Endothelial cell of umbilical vein (primary cell): ENCODE measurements at places on chromosomes 2 and 18.

- peaks cover 6% of the 10 kb centered on the region for H3K4me1 ChIP-seq
- DNase-seq, result no peak
- H3K4me3 ChIP-seq, result no peak overlapping the region
- H3K27ac ChIP-seq, result no peak overlapping the region
- H3K36me3 ChIP-seq, result no peaks in the 10 kb centered on the region
- no peaks in the 10 kb centered on the region for H3K27me3 ChIP-seq
Measured at GRCh38 chr2:75045526-75046050, 87.1 kb downstream of the POLE4 start.

DNA sequence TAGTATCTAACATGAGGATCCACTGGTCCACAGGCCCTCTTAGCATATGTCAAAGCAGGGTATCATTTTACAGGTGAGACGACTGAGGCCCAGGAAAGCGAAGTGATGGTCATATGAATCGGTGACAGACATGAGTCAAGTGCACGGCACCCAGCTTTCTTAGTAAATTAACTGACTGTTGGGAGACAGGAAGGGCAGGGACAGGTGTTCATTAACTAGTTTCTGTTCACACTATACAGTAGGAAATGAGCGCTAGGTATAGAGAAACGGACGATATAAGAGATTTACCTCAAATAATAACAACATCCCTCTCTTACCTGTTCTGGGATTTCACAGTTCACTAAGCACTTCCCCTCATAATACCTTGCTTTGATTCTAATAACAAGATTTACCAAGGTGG is 1.7 kb upstream of the SMARCAL1 start:
- no peak for DNase-seq
- H3K4me3 ChIP-seq, result no peak overlapping the region
- peaks cover 6% of the 10 kb centered on the region for H3K36me3 ChIP-seq
- no peaks in the 10 kb centered on the region for H3K27me3 ChIP-seq
- H3K27ac ChIP-seq, result no peak overlapping the region

GRCh38 chr2:96305979-96306308 is 598 bp upstream of the SNRNP200 start:
- no peak for DNase-seq
- peak overlapping the region; percentile 63 for H3K27ac ChIP-seq
- no peaks in the 10 kb centered on the region for H3K27me3 ChIP-seq
- peak overlapping the region; percentile 60 for H3K4me3 ChIP-seq

DNA sequence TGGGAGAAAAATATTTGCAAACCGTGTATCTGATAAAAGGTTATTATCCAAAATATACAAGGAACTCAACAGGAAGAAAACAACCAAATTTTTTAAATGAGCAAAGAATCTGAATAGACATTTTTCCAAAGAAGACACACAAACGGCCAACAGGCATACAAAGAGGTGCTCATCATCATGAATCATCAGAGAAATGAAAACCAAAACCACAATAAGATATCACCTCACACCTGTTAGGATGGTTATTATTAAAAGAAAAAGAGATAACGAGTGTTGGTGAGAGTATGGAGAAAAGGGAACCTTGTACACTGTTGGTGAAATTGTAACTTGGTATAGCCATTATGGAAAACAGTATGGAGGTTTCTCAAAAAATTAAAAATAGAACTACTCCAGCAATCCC is 463.3 kb downstream of the IRS1 start:
- no peak overlapping the region for H3K27ac ChIP-seq
- H3K4me3 ChIP-seq, result no peak overlapping the region
- H3K27me3 ChIP-seq, result no peaks in the 10 kb centered on the region
- no peaks in the 10 kb centered on the region for H3K4me1 ChIP-seq
- DNase-seq, result no peak

DNA sequence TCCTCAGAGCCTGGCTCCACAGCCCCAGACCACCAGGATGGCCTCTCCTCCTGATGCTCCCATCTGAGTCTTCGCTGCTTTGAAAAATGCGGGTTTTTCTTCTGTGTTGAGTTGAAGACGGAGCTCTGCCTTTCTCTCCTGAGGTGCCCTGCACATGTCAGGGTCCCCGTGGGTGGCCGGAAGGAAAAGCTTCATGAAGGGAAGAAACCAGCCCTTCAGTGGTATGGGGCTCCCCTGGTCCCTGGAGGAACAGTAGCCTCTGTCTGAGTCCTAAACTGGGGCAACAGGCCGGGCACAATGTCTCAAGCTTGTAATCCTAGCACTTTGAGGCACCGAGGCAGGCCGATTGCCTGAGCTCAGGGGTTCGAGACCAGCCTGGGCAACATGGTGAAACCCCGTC is 54.7 kb upstream of the CAB39 start:
- no peak overlapping the region for H3K27ac ChIP-seq
- no peak overlapping the region for H3K4me3 ChIP-seq
- peaks cover 4% of the 10 kb centered on the region for H3K4me1 ChIP-seq
- H3K27me3 ChIP-seq, result no peaks in the 10 kb centered on the region

GRCh38 chr2:124683536-124684428 is 658.7 kb downstream of the CNTNAP5 start:
- no peak overlapping the region for H3K27ac ChIP-seq
- no peaks in the 10 kb centered on the region for H3K4me1 ChIP-seq
- H3K4me3 ChIP-seq, result no peak overlapping the region
- no peaks in the 10 kb centered on the region for H3K36me3 ChIP-seq
- DNase-seq, result no peak

DNA sequence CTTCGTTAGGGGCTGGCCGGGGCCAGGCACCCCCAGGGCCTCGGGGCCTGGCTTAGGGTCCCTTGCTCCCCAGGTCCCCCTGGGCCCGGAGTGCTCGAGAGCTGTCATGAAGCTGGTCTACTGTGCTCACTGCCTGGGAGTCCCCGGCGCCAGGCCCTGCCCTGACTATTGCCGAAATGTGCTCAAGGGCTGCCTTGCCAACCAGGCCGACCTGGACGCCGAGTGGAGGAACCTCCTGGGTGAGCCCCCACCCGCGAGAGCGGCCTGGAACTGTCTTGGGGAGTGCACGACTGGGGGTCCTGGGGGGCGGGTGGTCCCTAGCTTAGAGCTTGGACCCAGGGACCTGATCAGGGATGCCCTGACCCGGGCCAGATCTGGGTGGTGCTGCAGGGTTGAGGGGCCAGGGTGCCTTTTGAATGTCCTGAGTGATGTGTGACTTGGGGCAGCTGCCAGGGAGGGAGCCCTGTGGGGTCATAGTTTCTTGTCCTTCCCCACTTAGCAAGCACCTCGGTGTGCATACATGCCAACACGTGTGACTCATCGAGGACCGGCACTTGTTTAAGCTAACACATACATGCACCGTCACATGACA is 27.9 kb downstream of the GPC1 start:
- no peak overlapping the region for H3K4me3 ChIP-seq
- DNase-seq, result no peak
- H3K36me3 ChIP-seq, result no peaks in the 10 kb centered on the region
- H3K4me1 ChIP-seq, result no peaks in the 10 kb centered on the region

DNA sequence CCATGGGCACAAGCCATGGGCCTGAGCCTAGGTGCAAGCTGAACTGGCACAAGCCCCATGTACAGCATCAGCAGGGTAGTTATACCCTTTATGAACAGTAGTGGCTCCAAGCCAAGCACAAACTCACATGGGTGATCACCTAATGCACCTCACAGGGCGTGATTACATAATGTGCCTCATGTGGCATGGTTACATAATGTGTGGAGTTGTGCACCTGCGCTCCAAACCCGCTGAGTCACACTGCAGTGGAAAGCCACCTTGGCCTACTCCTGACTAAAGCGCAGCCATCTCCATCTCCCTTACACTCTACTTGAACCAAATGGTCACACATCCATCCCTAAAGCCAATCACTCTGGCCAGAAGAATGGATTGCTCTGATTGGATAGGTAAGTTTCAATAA is 279.7 kb downstream of the MBD2 start:
- no peak overlapping the region for H3K4me3 ChIP-seq
- H3K4me1 ChIP-seq, result no peaks in the 10 kb centered on the region
- H3K27me3 ChIP-seq, result no peaks in the 10 kb centered on the region
- no peak overlapping the region for H3K27ac ChIP-seq
- DNase-seq, result no peak
- H3K36me3 ChIP-seq, result no peaks in the 10 kb centered on the region

DNA sequence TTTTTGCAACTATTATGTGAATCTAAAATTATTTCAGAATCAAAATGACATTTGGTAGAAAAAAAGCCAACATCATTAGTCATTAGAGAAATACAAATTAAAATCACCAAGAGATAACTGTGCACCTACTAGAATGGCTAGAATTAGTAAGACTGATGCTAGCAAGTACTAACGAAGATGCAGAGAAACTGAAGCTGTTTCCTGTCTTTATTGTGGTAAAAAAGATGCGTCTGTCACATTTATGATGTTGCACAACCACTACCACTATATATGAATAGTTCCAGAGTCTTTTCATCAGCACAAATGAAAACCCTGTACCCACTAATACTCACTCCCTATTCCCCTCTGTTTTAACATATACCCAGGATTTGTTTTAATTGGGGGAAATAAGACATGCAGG is 16.7 kb upstream of the TWIST2 start:
- no peak overlapping the region for H3K4me3 ChIP-seq
- H3K27ac ChIP-seq, result no peak overlapping the region
- peaks cover 3% of the 10 kb centered on the region for H3K27me3 ChIP-seq
- no peaks in the 10 kb centered on the region for H3K36me3 ChIP-seq
- DNase-seq, result no peak
- H3K4me1 ChIP-seq, result no peaks in the 10 kb centered on the region

- DNase-seq, result no peak
- no peak overlapping the region for H3K27ac ChIP-seq
- H3K4me1 ChIP-seq, result peaks cover 13% of the 10 kb centered on the region
- H3K36me3 ChIP-seq, result peaks cover 7% of the 10 kb centered on the region
- no peaks in the 10 kb centered on the region for H3K27me3 ChIP-seq
Measured at GRCh38 chr18:79982736-79983135, 5.6 kb downstream of the TXNL4A start.

- no peaks in the 10 kb centered on the region for H3K4me1 ChIP-seq
- no peak overlapping the region for H3K27ac ChIP-seq
- no peaks in the 10 kb centered on the region for H3K27me3 ChIP-seq
- no peak overlapping the region for H3K4me3 ChIP-seq
- H3K36me3 ChIP-seq, result no peaks in the 10 kb centered on the region
Measured at GRCh38 chr2:60355849-60356261, 197.6 kb downstream of the BCL11A start.

GRCh38 chr2:62597323-62597722 is 91.3 kb upstream of the TMEM17 start:
- no peaks in the 10 kb centered on the region for H3K36me3 ChIP-seq
- DNase-seq, result no peak
- H3K27me3 ChIP-seq, result no peaks in the 10 kb centered on the region
- H3K27ac ChIP-seq, result no peak overlapping the region
- H3K4me1 ChIP-seq, result peaks cover 7% of the 10 kb centered on the region

DNA sequence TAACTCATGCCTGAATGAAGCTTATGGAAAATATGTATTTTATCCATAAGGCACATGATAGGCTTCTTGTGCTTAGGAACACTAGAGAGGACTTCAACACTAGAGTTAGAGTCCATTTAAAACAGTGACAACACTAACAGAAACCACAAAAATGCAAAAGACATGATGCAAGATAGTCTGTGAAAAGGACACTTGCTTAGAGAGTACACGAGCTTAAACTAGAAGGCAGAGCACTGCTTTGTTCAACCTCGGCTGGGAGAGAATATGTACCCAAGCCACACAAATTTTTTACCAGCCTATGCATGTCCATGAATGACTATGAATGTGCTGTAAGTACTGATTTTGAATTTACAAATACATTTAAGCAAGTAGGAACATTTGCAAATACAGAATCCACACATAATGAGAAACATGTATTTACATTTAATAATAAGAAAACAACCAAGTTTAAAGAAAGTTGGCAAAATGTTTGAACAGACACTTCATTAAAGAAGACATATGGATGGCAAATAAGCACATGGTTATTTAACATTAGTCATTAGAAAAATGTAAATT is 130.6 kb downstream of the SPOPL start:
- no peak overlapping the region for H3K4me3 ChIP-seq
- DNase-seq, result no peak
- H3K27ac ChIP-seq, result no peak overlapping the region
- H3K36me3 ChIP-seq, result no peaks in the 10 kb centered on the region
- H3K27me3 ChIP-seq, result peaks cover 2% of the 10 kb centered on the region
- no peaks in the 10 kb centered on the region for H3K4me1 ChIP-seq

GRCh38 chr2:226355600-226355999 is 444.0 kb downstream of the IRS1 start:
- H3K4me1 ChIP-seq, result no peaks in the 10 kb centered on the region
- no peak for DNase-seq
- no peak overlapping the region for H3K4me3 ChIP-seq
- H3K27ac ChIP-seq, result no peak overlapping the region

DNA sequence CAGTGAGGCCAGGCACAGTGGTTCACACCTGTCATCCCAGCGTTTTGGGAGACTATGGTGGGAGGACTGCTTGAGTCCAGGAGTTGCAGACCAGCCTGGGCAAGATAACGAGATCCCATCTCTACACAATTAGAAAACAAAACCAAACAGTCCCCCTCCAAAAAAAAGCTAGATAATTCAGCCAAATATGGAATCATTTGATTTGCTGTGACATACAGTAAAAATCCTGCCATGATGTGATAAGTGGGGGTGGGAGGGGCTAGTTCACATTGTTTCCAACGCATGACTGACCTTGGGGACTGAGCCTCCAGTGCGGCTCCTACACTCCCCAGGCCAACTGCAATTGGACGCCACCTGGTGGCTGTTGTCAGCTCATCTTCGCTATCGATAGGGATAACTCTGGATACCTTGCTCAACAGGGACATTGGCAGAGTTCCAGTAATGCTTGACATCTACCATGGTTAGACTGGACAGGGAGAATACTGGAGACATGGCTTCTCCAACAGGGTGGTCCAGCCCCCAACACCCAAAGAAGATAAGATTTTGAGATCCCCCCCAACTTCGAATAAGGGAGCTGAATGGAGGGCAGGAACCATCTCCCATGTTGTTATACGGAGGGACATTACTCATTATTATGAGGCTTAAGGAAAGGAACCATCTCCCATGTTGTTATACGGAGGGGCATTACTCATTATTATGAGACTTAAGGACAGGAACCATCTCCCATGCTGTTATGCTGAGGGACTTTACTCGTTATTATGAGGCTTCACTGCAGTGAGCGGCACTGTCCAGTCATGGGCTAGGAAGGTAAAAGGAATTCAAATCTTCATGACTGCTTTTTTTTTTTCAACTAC is 135.9 kb downstream of the TGIF1 start:
- peaks cover 2% of the 10 kb centered on the region for H3K4me1 ChIP-seq
- no peak overlapping the region for H3K27ac ChIP-seq
- no peaks in the 10 kb centered on the region for H3K36me3 ChIP-seq
- H3K4me3 ChIP-seq, result no peak overlapping the region
- peak; percentile 81 for DNase-seq

DNA sequence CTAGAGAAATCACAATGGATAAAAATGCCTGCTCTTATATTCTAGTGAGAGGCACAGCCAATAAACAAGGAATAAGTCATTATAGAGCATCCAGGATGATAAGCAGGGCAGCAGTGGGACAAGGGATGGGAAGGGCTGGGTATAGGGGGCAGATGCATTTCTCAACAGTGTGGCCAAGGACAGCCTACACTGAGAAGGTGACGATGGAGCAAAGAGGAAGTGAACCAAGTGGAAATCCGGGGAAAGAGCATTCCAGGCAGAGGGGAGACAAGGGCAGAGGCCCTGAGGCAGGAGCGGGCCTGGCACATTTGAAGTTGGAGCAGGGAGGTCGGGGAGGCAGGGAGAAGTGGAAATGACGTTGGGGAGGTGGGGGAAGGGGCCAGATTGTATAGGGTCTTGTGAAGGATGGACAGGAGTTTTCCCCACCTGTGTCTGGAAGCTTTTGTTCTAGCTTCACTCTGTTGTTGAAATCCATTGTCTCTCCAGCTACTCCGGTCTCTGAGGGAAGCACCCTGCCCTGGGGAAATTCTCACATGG is 17.6 kb downstream of the TMEM177 start:
- no peak overlapping the region for H3K4me3 ChIP-seq
- no peak overlapping the region for H3K27ac ChIP-seq
- DNase-seq, result no peak
- no peaks in the 10 kb centered on the region for H3K36me3 ChIP-seq
